Keratinocyte (primary cell): ENCODE measurements at places on chromosomes 6 and 20.
A peak's percentile ranks its signal among the peaks of the same experiment; 100 is the strongest.

DNA sequence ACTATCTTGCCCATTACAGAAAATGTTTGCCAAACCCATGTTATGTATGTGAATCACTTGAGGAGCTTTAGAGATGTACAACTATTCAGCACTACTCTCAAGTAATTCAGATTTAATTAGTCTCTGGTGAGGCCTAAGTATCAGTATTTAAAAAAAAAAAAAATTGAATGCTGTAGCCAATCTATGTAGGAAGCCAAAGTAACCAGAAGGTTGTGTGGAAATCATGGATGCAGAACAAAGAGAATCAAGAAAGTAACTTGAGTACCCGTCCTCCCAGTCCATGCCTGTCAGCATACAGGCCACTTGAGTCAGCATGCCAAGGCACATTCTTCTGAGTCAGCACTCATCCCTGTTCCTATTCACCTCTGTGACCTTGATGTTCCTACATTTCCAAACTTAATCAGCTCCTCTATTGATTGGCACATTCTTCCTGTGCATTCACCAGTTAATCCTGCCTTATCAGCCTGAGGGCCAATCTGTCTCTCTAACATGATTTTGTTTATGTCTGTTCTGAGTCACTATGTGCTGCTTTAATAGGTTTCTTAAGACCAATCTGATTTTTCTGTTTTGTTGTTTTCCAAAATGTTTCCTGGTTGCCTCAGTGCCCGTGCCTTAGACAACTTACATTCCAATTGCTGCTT, 165.6 kb downstream of the KCNQ5 start:
- DNase-seq = peak; percentile 97

- no peak for DNase-seq
These were observed 510.8 kb upstream of the POU3F2 start for GRCh38 chr6:98323605-98324004.

GRCh38 chr6:137877113-137877512, 10.1 kb downstream of the TNFAIP3 start:
- DNase-seq = no peak

DNA sequence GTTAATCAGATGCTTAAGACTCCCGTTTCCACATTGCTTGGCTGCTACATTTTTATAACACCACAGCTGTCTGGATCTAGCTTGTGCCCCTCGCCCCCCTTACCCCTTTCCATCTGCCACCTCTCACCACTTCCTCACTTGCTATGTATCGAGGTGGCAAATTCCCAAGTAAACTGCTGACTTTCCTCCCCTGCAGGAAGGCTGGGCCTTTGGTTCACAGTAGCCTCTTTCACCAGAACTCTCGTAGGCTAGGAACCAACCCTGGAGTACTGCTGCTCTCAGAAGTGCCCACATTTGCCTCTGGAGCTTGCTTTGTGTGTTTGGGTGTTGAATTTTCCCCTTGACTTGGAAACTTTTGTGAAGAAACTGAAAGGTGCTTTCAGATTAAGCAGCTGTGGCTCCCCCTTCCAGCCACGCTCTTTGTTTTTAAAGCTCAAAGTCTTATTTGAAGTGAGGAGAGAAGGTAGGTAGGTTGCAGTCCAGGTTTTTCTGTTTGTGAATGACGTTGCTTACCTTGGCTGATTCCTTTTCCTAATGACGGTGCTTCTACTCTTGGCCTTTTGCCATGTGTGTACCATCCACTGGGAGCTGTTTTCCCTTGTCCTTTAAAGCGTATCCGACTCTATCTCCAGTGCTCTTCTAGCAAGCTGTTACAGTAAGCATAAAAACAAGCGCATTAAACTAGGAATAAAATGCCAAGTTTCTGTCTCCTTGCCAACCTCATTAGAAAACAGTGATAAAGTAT, 90.4 kb downstream of the CARMIL1 start:
- no peak for DNase-seq

DNA sequence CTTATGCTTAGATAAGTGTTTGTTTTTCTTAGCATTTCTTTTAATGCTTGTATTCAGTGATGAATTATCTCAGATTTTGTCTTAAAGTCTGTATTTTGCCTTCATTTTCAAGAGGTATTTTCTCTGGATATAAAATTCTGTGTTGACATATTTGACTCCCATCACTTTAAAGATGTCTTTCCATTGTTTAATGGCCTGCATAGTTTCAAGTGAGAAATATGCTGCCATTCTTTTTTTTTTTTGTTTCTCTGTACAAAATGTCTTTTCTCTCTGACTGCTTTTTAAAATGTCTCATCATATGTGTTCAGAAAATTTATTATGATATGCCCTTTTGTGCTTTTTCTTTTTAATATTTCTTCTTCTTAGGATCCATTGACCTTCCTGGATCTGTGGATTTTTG, 578.0 kb upstream of the NOX3 start:
- no peak for DNase-seq

DNA sequence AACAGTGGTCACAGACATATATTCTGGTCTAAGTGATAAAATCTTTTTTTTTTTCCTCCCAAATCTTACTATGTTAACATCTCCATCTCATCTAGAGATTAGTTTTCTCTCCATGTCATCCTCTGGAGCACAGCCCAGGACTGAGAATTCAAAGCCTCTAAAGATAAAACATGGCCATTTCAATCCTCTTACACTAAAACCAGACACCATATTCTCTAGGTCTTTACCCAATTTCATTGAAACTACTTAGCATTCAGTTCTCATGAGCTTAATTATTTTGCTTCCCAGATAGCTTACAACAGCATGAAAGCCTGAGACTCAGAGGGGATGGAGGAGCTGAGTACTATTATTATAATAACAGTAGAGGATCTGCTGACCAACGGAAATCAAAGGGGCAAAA, 92.7 kb downstream of the FARS2 start:
- no peak for DNase-seq

DNA sequence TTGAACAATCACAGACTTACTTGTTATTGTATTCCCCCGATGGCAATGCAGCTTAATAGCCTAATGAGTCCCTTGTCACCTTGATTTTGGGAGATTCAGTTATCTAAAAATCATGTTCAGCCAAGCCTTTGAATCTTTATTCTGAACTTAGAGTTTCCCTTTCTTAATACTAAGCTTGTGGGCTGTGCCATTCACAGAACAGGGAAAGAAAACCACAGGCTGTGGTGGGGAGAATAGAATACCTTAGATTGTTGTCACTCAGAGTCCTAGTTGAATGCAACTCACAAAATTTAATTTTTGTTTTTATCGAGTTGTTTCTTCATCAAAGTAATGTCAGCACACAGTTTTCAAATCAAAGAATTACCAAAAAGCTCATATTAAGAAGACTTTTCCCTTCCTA, 37.4 kb downstream of the RFPL4B start:
- no peak for DNase-seq

DNA sequence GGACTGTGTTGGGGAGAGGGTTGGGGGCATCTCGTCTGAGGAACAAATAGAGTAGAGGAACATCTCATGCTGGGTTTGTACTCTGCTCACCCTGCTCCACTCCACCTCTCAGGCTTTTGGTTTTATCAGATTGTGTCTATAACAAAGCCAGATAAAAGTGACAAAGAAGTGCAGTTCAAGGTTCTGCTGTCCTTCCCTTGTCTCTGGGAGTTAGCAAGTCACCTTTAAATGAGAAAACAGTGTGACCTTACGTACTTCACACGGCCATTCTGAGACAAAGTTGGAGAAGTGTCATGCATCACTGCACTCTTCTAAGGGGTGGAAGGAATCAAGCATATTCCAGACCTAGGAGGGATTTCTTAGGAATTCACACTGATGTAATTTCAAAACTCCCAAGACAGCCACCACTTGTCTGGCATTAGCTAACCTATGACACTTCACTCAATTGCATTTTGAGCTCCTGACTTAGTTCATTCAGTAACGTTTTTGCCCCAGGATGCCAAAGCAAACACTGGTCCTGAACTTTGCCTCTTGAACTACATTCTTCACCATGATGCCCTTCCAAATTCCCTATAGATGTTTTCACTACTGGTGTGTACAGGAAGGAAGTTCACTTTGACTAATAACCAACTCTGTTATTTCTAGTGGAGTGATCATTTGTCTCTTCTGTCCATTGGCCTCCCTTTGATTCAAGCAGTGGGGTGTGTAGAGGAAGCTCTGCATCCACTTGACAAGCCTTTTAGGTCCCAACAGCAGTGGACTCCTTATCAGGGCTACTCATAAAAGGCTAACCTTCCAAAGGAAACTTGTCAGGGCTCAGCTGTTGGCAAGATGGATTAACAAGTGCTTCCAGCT, 647.6 kb upstream of the FLRT3 start:
- no peak for DNase-seq

DNA sequence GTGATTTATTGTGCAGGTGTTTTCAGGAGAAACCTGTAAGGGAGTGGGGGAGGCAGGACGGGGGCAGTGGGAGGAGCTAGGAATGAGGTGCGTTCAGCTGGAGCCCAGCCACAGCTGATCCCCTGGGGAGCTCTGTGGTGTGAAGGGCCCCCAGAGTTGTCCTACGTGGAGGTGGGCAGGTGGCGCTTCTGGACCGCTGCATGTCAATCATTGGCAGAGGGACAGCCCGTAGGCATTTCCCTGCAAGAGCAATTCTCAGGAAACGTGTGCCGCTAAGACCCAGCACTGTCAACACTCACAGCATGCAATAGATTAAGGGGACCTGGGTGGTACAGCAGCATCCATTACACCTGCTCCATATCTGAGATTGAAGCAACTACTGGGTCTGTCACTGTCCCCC, 88.0 kb downstream of the PRND start:
- DNase-seq = no peak
